ENCODE measurements at places on chromosomes 5 and 9.

- DNase-seq = no peak
These were observed 23.6 kb downstream of the ATG10 start for GRCh38 chr5:81995407-81995806.

- no peak for DNase-seq
These were observed 21.7 kb downstream of the TRAF1 start for GRCh38 chr9:120904978-120905301.

DNA sequence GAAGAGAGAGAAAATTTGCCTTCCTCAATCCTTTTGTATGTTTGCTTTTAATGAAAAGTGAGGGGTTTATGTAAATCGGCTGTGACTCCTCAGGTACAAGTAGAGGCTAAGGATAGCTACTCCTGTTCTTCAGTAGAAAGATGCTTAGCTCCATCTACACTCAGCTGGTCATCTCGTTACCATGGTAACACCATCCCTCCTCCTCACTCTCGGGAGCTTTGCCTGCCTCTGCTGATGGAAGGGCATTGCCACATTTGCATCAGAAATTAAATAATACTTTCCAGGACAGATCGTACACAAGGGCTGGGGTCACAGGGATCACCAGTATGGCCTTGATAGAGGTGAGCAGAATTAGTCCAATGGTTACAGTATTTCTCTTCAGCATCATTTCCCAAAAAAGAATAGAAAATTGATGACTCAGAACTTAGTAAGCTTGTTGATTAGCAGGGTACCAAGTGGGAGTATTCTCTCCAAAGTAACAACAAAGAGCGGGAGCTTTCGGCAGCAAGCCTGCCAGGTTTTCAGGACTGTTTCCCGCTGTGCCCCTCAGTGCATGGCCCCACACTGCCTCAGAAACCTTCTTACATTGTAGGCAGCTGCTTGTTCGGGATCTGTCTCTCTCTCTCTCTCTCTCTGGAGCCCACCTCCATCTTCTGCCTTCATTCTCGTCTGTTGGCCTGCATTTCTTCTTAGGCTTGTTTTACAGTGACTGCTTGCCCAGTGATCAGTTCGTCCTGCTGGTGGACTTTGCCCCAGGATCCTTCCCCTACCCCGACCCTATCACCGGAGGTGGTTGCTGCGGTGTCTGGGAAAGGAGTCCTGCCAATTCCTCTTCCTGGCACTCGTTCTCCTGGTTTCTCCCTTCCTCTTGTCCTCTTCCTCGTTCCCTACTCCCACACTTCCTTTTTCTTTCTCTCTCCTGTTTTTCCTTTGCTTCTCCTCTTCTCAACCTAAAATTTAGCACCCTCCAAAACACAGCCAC is 51.9 kb upstream of the SNAPC3 start:
- no peak for DNase-seq

GRCh38 chr9:114925672-114926071 is 4.7 kb downstream of the TNFSF8 start:
- DNase-seq = no peak

DNA sequence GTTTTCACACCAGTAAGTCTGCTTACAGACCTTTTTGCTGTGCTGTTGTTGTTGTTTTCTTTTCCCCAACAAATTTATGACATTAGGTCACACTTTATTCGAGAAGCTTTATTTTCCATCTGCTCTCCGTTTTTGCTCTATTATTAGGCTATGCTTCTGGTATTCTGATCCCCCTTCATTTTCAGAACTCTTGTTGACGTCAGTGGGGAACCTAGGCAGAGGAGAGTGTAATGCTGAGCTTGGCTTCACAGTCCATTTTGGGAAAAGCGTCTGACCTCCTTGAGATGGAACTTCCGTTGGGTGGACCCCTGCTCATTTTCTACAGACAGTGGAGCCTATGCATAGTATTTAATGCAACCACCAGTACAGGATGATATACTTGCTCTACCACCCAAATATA is 387.9 kb upstream of the MEF2C start:
- DNase-seq = no peak

GRCh38 chr9:86700629-86701028 is 246.7 kb downstream of the GAS1 start:
- no peak for DNase-seq

- DNase-seq = no peak
These were observed 144.0 kb downstream of the ATG10 start for GRCh38 chr5:82115858-82116257.

DNA sequence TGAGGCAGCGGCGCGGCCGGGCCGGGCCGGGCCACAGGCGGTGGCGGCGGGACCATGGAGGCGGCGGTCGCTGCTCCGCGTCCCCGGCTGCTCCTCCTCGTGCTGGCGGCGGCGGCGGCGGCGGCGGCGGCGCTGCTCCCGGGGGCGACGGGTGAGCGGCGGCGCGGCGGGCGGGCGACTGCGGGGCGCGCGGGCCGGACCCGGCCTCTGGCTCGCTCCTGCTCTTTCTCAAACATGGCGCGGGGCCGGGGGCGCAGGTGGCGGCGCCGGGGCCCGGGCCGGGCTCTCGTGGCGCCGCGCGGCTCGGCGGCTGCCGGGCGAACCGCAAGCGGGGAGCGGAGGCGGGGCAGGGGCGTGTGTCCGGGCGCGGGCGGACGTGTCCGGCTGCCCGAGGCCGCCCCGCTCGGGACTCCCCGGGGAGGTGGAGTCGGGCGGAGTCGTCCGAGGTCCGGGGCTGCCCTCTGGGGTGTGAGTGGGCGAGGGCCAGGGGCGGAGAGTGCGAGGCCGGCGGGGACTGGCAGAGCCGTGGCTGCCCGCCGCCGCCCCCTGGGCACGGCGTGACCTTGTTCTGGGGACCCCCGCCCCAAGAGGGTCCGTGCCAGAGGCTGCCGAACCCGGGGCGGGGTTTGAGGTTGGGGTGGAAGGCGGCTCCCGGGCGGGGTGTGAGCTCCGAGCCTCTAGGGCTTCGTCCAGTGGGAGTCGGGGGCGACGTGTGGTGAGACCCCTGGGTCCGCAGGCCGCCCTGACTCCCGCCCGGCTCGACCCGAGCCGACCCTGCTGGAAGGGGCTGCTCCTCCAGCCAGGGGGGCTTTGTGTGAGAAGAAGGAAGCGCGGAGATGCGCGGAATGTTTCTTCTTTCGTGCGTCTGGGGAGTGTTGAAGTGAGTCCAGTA is 485 bp downstream of the TGFBR1 start:
- DNase-seq = peak; percentile 75

- DNase-seq = no peak
These were observed 50.4 kb downstream of the MAPKAP1 start for GRCh38 chr9:125656560-125656959.

DNA sequence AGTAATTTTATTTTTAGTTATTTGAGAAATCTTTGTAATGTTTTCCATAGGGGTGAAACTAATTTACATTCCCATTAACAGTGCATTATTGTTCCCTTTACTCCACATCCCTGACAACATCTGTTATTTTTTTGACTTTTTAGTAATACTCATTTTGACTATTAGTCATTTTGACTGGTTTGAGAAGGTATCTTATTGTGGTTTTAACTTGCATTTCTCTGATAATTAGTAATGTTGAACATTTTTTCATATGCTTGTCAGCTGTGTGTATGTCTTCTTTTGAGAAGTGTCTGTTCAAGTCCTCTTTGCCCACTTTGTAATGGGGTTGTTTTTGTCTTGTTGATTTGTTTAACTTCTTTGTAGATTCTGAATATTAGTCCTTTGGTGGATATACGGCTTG is 27.5 kb downstream of the CCDC152 start:
- no peak for DNase-seq

- no peak for DNase-seq
These were observed 26.5 kb downstream of the AQP7 start for GRCh38 chr9:33375841-33376321.

DNA sequence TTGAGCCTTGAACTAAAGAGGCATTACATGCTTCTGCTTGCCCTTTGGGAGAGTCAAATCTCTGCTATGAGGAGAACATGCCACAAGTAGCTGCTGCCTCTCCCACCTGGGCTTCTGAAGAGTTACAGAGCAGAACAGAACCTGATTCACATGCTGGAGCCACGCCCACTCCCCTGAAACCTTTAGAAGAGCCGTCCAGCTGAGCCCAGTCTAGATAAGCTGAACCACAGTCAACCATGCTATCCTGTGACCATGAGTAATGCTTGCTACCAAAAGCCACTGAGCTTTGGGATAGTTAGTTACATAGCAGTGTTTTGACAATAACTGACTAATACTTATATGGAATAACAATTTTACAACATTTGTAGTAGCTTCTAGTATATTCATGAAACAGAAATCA is 111.0 kb upstream of the VCAN start:
- DNase-seq = peak; percentile 23

DNA sequence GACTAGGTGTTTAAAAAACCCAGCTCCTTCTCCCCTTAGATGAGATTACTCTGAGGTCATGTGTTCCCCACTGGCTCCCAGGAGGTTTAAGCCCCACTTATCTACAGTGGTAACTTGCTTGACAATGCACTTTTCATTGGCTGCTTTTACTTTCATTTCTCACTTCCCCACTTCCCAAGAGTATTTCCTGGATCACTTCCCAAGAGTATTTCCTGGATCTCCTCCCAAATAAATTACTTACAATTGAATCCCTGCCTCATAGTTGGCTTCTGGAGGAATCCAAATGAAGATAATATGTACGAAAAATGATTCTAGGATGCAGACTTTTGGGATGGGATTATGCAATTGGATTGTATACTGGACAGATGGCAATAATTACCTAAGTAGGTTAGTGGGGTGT is 47.1 kb upstream of the CHSY3 start:
- no peak for DNase-seq

DNA sequence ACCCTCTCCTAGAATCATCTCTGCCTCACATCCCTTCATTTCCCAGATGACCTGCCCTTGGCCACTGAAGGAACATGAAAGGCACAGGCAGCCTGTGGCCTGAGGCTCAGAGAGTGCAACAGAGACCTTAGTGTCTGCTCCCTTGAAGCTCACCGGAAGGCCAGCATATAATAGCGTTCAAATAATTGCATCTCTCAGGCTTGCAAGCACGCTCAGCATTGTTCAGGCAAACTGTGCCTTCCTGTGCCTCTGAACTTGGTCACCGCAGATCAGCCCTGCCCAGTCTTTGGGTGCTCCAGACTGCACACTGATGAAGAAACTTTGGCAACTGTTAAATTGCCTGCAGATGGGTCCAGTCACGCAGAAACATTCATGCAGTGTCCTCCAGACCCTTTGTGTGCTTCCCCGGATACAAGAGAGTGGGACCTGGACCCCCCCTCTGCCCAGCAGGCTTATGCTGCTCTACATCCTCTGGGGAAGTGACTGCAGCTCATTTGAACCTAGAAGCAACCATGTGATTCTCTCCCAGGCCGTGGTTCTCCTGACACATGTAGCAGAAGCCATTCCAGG is 216.0 kb upstream of the ANKRD55 start:
- DNase-seq = no peak

DNA sequence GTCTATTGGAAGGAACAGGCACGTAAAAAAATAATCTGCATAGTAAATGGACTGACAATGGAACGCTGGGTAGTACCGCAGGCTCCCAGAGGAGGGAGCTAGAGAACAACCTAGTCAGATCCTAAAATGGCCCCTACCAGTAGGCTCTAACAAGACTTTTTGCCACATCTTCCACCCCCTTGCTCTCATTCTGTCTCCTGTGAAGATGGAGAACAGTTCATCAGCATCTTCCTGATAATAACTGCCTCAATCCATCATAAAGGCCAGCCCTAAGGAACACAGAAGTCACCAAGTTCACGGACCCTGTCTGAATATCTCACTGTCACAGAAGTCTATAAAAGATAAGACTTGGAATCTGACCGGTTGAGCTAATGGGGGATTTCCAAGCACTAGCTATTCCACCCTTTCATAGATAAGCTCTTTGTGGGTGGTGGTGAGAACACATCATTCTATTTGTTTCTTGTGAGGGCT is 133.4 kb downstream of the SLC1A3 start:
- peak; percentile 80 for DNase-seq

GRCh38 chr5:68673823-68674180 is 420.0 kb upstream of the SLC30A5 start:
- DNase-seq = no peak

DNA sequence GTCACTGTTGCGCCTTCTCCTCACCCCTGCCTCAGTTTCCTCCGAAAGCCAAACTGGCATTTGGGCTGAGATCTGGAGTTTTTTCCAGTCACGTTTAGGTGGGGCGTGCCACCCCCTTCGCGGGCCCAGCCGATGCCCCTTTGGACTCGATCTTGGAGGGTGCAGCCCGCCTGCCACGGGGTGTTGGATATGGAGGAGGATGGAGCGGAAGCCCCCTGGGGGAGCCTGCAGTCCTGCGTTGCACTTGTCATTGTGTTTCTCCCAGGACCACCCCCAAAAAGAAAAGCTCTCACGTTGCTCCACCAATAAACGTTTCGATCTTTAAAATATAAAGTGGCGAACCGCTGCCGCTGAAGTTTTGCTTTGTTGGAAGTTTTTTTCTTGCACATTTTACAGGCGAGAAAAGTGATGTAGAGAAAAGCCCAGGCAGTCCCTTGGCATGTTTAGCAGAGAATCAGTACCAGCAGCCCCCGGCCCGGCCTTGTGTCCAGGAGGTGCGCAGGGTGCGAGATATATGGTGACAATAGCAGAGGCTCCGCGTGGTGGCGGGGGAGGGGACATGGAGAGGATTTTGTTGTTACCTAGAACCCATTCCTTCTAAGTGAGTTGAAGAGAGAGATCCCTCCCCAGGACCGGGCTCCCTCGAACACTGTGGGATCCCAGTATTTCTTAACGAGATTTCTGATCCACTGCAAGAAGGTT is 681 bp downstream of the F2R start:
- peak; percentile 45 for DNase-seq

GRCh38 chr5:136081217-136081591 is 51.4 kb upstream of the SMAD5 start:
- DNase-seq = no peak
